ENCODE measurements at places on chromosomes 13 and 19. TPM values are rescaled to one million over a fixed set of nuclear protein-coding genes. Genes with fewer than 3 reads are reported as not detected.

DNA sequence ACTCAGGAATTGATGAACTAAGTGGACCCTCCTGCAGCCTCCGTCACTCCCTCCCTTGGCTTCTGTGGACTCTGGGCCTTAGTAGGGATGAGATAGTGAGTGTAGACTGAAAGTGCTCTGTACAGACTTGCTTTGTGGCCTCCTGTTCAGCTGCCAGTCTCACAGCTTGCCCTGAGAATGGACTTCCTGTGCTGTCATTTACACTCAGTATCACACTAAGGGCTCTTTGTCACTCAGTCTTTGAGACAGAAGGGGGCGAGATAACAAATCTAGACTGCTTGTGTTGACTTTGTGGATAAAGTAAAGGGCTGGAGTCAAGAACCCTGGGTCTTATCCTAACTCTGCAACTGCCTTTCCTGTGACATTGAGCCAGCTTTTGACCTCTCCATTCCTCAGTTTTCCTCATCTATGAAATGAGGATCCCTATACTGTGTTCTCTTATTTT lies 21.0 kb upstream of the SPRY2 start:
- no peak overlapping the region for H3K4me3 ChIP-seq
- H3K4me1 ChIP-seq = peaks cover 4% of the 10 kb centered on the region
- H3K27me3 ChIP-seq = no peaks in the 10 kb centered on the region
- no peaks in the 10 kb centered on the region for H3K36me3 ChIP-seq
- DNase-seq = no peak
- no peak overlapping the region for H3K27ac ChIP-seq

GRCh38 chr19:6222884-6223283 lies 56.9 kb downstream of the MLLT1 start:
- H3K4me1 ChIP-seq = peaks cover 57% of the 10 kb centered on the region
- peak overlapping the region; percentile 86 for H3K27ac ChIP-seq

DNA sequence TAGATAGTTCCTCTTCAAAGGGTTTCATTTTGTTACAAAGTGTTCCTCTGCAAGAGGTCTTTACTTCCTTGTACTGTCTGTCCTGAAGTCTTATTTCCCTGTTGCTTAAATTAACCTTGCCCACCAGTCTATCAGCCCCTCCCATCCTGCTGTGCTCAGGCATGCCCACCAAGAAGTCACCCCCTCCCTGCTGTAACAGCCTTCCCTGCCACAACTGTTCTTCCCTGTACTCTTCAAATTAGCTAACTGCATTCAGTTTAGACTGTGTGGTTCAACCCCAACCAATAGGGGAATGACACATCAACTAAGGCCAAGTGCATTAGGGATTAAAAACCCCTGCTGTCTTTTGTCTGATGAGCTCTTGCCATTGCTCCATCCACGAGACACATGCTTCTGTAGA lies 34.4 kb upstream of the ZNF562 start:
- no peak overlapping the region for H3K4me3 ChIP-seq
- no peaks in the 10 kb centered on the region for H3K4me1 ChIP-seq
- H3K27me3 ChIP-seq = peaks cover 4% of the 10 kb centered on the region

DNA sequence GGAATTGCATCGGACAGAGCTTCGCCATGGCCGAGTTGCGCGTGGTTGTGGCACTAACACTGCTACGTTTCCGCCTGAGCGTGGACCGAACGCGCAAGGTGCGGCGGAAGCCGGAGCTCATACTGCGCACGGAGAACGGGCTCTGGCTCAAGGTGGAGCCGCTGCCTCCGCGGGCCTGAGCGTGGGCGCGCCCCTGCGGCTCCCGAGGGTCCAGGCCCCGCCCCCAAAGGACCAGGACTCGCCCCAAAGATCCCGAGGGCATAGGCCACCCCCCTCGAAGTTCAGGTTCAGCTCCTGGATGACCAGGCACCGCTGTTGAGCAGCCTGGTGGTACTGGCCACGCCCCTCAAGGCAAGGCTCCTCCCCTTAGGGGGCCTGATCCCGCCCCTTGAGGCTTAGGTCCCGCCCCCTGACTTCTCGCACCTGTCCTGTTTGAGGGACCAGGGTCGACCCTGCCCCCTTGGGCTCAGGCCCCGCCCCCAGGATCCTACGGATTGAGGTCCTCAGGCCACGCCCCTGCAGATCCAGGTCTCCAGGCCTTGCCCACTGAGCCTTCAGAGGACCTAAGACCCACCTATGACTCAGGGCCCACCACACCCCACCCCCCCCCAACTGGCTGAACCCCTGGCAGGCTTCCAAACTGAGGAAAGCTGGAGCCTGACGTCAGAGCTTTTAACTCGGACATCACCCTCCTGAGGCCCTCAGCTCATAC lies 43.1 kb downstream of the CYP4F22 start:
- H3K4me3 ChIP-seq = peak overlapping the region; percentile 47
- no peak for DNase-seq
- no peaks in the 10 kb centered on the region for H3K36me3 ChIP-seq
- H3K4me1 ChIP-seq = peaks cover 6% of the 10 kb centered on the region
- H3K27me3 ChIP-seq = peaks cover 55% of the 10 kb centered on the region

Gene PSG7
- total RNA-seq = not detected

GRCh38 chr19:43540381-43540780 lies 7.4 kb downstream of the ZNF575 start:
- H3K27ac ChIP-seq = no peak overlapping the region
- no peaks in the 10 kb centered on the region for H3K27me3 ChIP-seq
- no peaks in the 10 kb centered on the region for H3K36me3 ChIP-seq
- no peak for DNase-seq

DNA sequence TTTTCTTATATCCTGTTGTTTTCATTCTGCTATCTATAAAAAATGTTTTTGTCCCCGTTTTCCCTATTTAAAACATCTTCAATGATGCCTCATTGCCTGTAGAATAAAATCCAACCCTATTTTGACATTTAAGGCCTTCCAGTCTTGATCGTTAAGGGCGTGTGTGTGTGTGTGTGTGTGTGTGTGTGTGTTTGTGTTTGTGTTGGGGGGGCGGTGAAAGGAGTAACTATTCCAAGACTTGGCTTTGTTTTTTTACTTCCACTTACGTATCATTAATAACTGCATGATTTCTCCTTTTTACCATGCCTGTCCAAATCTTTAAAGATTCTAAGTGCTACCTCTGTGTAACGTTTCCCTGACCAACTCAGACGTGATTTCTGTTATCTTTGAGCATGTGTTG lies 784 bp downstream of the PIBF1 start:
- H3K4me3 ChIP-seq = peak overlapping the region; percentile 89
- H3K36me3 ChIP-seq = peaks cover 47% of the 10 kb centered on the region
- H3K4me1 ChIP-seq = peaks cover 25% of the 10 kb centered on the region
- H3K27me3 ChIP-seq = no peaks in the 10 kb centered on the region

GRCh38 chr13:35722458-35723052 lies 246.1 kb upstream of the MAB21L1 start:
- H3K4me1 ChIP-seq = peaks cover 9% of the 10 kb centered on the region
- no peak for DNase-seq
- H3K4me3 ChIP-seq = no peak overlapping the region
- H3K27ac ChIP-seq = no peak overlapping the region
- no peaks in the 10 kb centered on the region for H3K36me3 ChIP-seq
- no peaks in the 10 kb centered on the region for H3K27me3 ChIP-seq

- peaks cover 31% of the 10 kb centered on the region for H3K36me3 ChIP-seq
- peak overlapping the region; percentile 32 for H3K4me3 ChIP-seq
- H3K27ac ChIP-seq = peak overlapping the region; percentile 58
- DNase-seq = no peak
- H3K27me3 ChIP-seq = no peaks in the 10 kb centered on the region
These were observed 14.9 kb downstream of the HNRNPM start for GRCh38 chr19:8459520-8460270.

GRCh38 chr19:54345938-54346386 lies 7.0 kb upstream of the LILRA4 start:
- H3K27ac ChIP-seq = no peak overlapping the region
- H3K36me3 ChIP-seq = no peaks in the 10 kb centered on the region
- H3K27me3 ChIP-seq = peaks cover 2% of the 10 kb centered on the region
- H3K4me1 ChIP-seq = no peaks in the 10 kb centered on the region
- no peak for DNase-seq

DNA sequence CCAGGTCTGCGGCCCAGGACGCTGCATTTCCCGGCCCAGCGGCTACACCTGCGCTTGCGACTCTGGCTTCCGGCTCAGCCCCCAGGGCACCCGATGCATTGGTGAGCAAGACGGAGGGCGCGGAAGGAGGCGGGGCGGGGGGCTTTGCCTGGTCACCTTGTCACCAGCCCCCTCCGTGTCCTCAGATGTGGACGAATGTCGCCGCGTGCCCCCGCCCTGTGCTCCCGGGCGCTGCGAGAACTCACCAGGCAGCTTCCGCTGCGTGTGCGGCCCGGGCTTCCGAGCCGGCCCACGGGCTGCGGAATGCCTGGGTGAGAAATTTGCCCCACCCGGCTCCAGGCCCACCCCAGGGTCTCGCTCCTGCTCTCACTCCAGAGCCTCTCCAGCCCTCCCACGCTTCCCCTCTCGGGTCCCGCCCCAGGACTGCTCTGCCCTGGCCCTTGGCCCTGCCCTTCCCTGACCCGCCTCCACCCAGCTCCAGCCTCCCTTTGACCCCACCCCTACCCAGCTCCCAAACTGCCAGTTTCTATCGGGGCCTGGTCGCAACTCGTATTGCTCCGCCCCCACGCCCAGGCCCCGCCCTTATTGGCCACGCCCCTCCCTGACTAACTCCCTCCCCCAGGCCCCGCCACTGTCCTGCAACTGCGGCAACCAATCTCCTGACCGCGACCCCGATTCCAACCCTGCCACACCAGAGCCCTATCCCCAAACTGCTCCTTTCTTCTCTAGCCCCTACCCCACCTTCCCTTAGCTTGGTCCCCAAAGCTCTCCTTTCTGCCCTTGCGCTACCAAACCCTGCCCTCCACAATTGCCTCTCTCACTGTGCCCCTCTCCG lies 8.6 kb downstream of the LTBP4 start:
- H3K36me3 ChIP-seq = no peaks in the 10 kb centered on the region
- H3K27ac ChIP-seq = peak overlapping the region; percentile 66
- H3K4me1 ChIP-seq = peaks cover 22% of the 10 kb centered on the region
- peaks cover 2% of the 10 kb centered on the region for H3K27me3 ChIP-seq
- peak; percentile 95 for DNase-seq

Gene CEACAM7
- not detected for total RNA-seq

DNA sequence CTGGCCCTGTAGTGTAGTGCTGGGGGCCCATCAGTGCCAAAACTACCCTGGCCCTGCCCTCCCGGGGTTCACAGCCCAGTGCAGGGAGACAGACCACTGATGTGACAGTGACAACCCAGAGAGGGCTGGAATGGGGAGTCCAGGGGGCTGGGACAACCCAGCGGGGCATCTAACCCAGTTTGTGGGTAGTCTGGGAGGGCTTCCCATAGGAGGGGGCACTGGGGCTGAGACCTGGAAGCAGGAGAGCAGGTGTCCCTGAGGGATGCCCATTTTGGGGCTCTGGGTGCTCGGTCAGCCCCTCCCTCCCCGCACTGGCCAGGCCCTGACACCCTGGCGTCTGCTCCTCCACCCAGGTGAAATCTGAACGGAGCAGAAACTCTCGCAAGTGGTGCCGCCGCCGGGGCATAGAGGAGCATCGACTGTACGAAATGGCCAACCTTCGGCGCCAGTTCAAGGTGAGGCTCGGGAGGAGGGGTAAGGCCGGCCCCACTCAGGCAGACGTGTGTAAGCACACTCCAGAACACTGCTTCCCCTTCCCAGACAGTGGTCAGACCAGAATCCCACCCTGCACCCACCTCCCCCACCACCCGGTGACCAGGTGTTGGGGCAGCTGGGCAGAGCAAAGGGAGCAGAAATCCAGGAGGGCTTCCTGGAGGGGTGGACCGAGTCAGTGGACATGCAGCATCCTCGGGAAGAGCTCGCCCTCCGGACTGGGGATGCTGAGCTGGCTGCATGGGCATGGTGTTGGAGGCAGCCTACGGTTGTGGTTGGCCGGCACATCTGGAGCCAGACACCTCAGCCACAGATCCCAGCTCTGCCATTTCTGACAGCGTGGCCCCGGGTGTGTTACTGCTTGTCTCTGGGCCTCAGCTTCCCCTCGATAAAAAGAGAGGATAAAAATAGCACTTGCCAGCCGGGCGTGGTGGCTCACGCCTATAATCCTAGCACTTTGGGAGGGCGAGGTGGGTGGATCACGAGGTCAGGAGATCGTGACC lies 24.4 kb downstream of the DHX34 start:
- no peak overlapping the region for H3K4me3 ChIP-seq
- no peak for DNase-seq
- H3K27ac ChIP-seq = no peak overlapping the region
- no peaks in the 10 kb centered on the region for H3K27me3 ChIP-seq

GRCh38 chr13:52319876-52320275 lies 86.1 kb downstream of the THSD1 start:
- no peak for DNase-seq
- no peak overlapping the region for H3K4me3 ChIP-seq
- H3K27ac ChIP-seq = no peak overlapping the region
- H3K36me3 ChIP-seq = no peaks in the 10 kb centered on the region
- no peaks in the 10 kb centered on the region for H3K4me1 ChIP-seq

DNA sequence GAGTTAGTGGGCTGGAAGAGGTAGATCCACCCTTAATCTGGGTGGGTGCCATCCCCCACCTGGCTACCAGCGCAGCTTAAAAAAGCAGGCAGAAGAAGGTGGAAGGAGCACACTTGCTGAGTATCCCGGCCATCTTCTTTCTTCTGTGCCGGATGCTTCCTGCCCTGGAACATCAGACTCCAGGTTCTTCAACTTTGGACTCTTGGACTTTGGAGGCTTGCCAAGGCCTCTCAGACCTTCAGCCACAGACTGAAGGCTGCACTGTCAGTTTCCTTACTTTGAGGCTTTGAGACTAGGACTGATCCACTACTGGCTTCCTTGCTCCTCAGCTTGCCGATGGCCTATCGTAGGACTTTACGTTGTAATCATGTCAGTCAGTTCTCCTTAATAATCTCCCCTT lies 127.6 kb upstream of the GPC6 start:
- H3K36me3 ChIP-seq = no peaks in the 10 kb centered on the region
- H3K4me3 ChIP-seq = no peak overlapping the region
- no peaks in the 10 kb centered on the region for H3K27me3 ChIP-seq
- no peak for DNase-seq
- H3K27ac ChIP-seq = no peak overlapping the region

Gene KLHL1
- total RNA-seq = not detected

Gene ZNF563
- total RNA-seq = 1.7 TPM

Gene ATP5F1D
- total RNA-seq = 509 TPM

DNA sequence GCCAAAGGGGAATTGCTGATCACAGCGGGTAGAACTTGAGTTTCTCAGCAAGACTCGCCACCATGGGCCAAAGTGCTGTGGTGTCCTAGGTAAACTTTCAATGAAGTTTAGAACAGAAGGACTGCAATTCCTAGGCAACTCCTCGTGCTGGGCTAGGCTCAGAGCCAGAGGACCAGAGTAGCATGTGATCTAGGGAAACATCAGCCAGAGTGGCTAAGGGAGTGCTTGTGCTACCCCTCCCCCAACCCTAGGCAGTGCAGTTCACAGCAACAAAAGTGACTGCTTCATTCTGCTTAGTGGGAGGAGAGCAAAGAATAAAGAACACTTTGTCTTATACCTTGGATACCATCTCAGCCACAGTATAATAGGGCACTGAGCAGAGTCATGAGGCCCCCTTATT lies 1658.6 kb upstream of the MIR17HG start:
- no peak overlapping the region for H3K27ac ChIP-seq
- no peaks in the 10 kb centered on the region for H3K4me1 ChIP-seq
- no peak overlapping the region for H3K4me3 ChIP-seq
- H3K27me3 ChIP-seq = no peaks in the 10 kb centered on the region

Gene PDX1
- not detected for total RNA-seq

Gene LGI4
- total RNA-seq = 3.3 TPM

Gene ZNF256
- 1.6 TPM for total RNA-seq

Gene CEACAM20
- not detected for total RNA-seq

GRCh38 chr19:37977992-37978391 lies 71.0 kb downstream of the SIPA1L3 start:
- H3K4me1 ChIP-seq = peaks cover 16% of the 10 kb centered on the region
- no peak overlapping the region for H3K27ac ChIP-seq
- no peaks in the 10 kb centered on the region for H3K27me3 ChIP-seq
- H3K4me3 ChIP-seq = no peak overlapping the region
- no peaks in the 10 kb centered on the region for H3K36me3 ChIP-seq
- DNase-seq = no peak
